ENCODE measurements at places on chromosomes 3 and 15.

- no peak for DNase-seq
Observed at GRCh38 chr3:123081718-123082369, 15.0 kb downstream of the PDIA5 start.

GRCh38 chr15:65286069-65286703, 497 bp downstream of the PARP16 start:
- no peak for DNase-seq

DNA sequence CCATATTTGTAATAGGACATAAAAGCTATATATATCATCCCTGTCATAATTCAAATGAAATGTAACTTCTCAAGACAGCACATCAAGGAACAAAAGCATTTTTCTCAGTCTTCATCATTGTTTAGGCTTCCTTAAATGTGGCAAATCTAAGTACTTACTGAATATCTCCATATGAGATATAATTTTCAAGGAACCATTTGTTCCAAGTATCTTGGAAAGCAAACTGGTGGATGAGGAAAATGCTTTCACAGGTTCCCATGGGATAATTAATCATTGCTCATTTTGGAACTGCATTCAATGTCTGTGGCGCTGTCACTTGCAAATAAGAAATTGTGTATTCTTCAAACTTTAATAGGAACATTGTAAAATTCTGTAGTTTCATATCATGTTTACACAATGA, 52.6 kb upstream of the ZNF385D start:
- DNase-seq: no peak

GRCh38 chr15:68585574-68586273, 6.9 kb downstream of the CORO2B start:
- DNase-seq: no peak

DNA sequence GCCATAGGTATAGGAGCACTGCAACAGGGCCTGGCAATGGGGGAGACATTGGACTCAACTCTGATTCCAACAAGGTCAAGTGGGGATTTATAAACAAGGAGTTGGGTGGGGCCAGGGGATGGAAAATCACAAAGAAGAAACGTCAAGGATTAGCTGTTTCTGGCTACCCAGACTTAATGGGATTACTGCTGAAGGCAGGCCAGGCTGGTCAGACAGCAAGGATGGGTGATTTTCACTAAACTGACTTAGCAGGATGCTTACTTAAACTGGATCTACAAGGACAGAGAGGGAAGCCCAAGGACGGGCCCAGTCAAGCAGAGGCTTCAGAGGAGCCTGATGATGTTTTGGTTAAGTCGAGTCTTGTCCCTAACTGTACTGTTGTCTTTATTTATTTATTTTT, 76.2 kb downstream of the USP13 start:
- no peak for DNase-seq

DNA sequence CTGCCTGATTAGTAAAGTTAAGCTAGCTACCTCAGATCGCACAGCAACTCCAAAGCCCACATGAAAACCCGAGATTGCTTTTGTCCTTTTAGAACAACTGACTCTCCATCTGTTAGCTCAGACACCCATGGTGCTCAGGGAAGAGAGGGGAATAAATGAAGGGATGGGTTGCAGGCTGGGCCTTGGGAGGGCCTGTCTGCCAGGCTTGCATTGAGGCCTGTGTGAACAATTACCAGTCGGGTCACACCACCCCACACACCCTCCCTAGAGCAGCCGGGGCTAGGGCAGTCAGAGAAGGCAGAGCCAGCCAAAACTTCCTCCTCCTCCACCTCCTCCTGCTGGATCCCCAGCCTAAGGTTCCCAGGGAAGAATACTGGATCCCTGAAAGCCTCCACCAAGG, 8.8 kb upstream of the PRKAR2A start:
- DNase-seq: no peak

GRCh38 chr3:168168743-168169142, 73.0 kb upstream of the GOLIM4 start:
- no peak for DNase-seq

- no peak for DNase-seq
Observed at GRCh38 chr15:67023517-67024313, 41.7 kb upstream of the SMAD3 start.

GRCh38 chr3:99365979-99366378, 272.4 kb upstream of the COL8A1 start:
- no peak for DNase-seq

- DNase-seq: no peak
Observed at GRCh38 chr3:159210336-159210735, 408.5 kb downstream of the MFSD1 start.

GRCh38 chr15:92571824-92572223, 83.8 kb downstream of the FAM174B start:
- DNase-seq: no peak

DNA sequence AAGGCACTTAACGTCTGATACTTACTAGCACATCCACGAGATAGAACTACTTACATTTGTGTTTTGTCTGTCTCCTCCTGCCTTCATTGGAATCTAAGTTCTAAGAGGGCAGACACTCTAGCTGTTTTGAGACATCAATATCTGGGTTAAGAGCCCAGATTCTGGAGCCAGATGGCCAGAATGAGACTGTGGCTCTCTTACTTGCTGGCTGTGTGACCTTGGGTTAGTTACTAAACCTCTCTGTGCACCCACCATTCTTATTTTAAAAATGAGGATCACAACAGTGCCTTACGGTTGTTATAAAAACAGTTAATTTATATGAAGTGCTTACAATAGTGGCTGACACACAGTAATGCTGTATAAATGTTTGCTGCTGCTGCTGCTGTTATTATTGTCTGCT, 7.7 kb downstream of the STARD5 start:
- DNase-seq: no peak

- DNase-seq: no peak
Observed at GRCh38 chr15:75076277-75076676, 52.9 kb downstream of the PPCDC start.

- DNase-seq: no peak
Observed at GRCh38 chr15:25733856-25734679, 129.1 kb downstream of the ATP10A start.

DNA sequence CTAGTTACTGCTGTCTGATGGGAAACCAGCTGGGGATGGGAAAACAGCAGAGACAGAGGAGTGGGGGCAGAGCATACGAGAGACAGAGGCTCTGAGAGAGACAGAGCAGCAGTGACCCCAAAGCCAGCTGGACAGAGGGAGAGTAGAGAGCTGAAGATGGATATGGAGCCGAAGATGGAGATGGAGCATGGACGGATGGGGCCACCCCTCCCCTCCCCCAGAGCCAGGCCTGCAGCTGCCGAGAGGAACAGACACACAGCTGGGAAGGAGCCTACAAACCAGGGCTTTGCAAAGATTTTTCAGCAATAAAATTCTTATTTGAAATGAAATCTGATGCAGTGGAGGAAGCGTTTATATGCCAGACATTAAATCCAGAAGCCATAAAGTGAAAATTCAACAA, 167.6 kb upstream of the LINGO1 start:
- no peak for DNase-seq
